ENCODE measurements at places on chromosomes 13 and 19.

DNA sequence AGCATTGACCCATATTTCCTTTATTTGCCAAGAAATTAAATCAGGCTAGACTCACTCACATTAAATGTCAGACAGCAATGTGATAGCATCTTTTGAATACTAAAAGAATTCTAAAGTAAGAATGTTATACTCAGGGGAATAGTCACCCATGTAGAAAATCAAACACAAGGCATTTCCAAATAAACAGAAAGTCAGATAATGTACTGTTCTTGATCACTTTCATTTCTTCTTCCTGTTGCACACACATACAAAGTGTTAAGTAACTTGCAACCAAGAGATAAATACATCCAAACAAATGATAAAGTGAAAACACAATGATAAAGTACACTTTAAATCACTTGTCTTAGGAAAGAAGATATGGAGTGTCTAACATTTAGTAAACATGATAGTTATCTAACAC lies 1366.6 kb upstream of the MIR17HG start:
- peak; percentile 35 for DNase-seq

GRCh38 chr19:52981329-52981728 lies 18.6 kb upstream of the ZNF816 start:
- DNase-seq = no peak

GRCh38 chr19:38596057-38596981 lies 21.4 kb downstream of the MAP4K1 start:
- peak; percentile 4 for DNase-seq

- DNase-seq = no peak
Observed at GRCh38 chr13:48142436-48142835, 47.5 kb upstream of the MED4 start.

DNA sequence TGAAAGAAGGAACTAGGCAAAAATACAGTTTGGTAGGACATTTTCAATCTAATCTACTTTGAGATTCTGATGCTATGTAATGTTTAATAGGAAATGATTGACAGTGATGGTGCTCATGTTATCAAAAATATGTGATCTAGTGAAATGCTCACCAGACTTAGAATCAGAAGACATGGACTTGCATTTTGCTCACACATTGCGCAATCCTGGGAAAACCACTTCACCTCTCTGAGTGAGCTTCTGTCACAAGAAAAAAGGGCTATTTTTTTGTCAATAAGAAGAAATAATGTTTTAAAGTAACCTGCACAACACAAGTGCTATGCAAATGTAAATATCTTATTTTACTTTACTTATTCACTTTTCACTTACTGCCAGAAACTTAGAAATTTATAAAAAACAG lies 380.9 kb upstream of the HTR2A start:
- peak; percentile 50 for DNase-seq

- DNase-seq = no peak
Observed at GRCh38 chr19:5131031-5131505, 162.2 kb downstream of the KDM4B start.

- peak; percentile 69 for DNase-seq
Observed at GRCh38 chr19:17394891-17395415, 957 bp upstream of the CCDC194 start.

- DNase-seq = peak; percentile 32
Observed at GRCh38 chr13:101626925-101627555, 174.6 kb downstream of the ITGBL1 start.

DNA sequence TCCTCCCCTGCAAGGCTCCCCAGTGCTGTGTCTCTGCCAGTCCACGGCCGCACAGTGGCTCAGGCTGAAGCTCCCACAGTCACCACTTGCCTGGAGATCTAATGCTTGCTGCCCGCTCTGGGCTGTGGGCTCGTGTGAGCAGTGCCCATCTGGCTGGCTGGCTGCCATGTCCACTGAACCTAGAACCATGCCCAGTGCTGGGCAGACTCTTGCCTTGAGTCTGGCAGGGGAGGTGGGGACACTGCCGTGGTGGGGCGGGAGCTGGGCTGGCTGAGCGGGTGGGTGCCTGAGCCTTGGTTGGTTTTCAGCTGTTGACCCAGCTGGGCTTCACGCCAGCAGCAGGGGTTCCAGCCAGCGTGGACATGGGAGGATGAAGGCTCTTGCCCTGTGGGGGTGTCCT lies 52.3 kb downstream of the CRTC1 start:
- no peak for DNase-seq

GRCh38 chr13:100835695-100836094 lies 161.1 kb upstream of the TMTC4 start:
- no peak for DNase-seq

- no peak for DNase-seq
Observed at GRCh38 chr13:46753137-46753536, 43.8 kb downstream of the ESD start.

DNA sequence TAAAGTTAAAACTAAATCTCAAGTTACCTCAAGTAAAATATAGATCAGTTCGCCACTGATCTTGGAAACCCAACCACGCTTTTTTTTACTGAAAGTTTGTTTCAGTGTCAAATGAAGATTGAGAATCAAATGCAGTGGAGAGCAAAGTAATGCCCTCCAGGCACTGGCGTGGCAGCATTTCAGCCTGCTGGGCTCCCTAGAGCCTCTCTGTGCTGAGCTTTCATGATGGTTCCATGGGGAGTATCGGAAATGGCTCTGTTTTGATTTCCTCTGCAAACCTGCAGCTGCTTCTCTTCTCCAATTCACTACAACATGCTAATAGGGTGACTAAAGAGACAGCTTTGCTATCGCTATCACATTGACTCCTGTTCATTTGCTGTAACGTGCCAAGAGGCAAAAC lies 141.6 kb downstream of the FGF14 start:
- DNase-seq = no peak

- no peak for DNase-seq
Observed at GRCh38 chr13:59368693-59369092, 795.0 kb downstream of the DIAPH3 start.

DNA sequence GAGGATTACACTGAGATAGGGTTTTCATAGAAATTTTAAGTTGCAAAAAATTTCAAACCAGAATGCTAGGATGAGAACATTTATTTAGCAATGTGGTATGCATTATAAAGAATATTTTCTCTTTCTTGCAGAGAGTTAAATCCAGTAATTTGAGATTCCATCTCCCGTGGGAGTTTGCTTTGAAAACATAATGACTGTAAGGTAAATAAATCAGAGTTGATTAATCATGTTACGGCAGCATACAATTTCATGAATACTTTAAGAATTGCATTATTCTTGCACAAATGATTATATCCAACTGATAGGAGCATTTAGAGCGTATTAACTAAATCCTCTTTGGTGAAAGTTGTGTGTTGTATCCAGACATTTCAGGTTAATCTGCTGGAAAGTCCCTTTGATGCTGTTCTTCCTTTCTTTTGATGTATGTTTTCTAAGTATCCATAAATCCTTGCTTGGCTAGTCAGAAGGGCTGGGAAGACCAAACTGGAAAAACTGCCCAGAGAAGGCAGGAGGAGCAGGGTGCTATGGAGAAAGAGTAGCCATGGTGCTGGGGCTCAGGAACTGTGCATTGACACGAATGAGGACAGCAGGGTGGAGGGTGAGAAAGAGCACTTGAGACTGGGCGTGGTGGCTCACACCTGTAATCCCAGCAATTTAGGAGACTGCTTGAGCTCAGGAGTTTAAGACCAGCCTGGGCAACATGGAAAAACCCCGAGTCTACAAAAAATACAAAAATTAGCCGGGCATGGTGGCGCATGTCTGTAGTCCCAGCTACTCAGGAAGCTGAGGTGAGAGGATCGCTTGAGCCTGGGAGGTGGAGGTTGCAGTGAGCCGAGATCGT lies 4.8 kb upstream of the GJA3 start:
- DNase-seq = no peak

DNA sequence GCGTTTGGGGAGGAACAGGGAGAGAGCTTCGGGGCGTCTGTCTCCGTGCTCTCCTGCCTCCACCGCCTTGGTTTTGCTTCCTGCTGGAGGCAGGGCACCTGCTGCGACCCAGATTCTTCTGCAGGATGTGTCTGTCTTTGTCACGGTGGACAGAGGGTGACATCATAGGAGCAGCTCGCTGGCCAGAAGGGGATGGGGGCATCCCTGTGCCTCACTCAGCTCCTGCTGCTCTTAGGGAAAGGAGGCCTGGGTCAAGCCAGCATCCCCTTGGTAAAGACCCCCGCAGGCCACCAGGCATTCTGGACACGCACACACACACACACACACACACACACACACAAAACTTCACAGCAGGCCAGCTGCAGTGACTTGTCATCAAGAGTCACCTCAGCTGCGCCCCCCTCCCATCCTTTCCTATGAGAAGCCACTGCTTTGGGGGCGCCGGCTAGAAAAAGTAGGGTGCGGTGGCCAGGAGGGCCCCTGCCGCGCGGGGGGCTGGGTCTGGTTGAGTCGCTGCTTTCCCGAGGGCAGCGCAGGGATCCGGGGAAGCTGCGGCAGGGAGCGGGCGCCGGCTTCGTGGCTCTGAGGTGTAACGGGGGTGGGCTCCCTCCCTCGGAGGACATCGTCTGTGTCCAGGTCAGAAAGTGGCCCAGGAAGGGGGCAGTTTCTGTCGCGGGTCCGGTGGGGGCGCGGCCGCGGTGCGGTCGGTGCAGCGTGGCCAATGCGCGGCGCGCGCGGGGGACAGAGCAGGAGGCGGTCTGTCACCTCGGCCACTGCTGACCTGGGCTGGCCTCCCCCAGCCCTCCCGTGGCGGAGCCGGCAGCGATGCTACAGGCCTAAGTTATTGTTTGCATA lies 15.8 kb upstream of the NPAS1 start:
- DNase-seq = no peak

GRCh38 chr19:30001301-30001700 lies 59.3 kb downstream of the URI1 start:
- DNase-seq = no peak
